ENCODE measurements at places on chromosomes 6 and 20.

DNA sequence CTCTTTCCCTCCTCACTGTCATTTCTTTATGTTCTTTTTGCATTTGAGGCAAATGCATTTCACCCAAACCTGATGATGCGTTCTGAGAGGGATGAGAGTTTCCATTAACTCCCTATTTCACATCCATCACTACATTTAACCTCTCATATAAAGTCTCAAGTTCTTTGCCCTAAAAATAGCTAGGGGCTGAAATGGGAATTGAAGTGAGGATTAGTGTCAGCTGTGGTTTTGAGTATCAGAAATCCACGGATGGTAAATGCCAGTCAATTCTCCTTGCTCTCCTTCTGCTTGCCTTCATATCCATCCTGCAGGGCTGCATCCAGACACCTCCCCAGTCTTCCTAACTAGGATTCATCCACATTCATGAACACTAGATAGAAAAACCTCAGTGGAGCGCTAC, 10.0 kb upstream of the DTNBP1 start:
- no peak for DNase-seq

DNA sequence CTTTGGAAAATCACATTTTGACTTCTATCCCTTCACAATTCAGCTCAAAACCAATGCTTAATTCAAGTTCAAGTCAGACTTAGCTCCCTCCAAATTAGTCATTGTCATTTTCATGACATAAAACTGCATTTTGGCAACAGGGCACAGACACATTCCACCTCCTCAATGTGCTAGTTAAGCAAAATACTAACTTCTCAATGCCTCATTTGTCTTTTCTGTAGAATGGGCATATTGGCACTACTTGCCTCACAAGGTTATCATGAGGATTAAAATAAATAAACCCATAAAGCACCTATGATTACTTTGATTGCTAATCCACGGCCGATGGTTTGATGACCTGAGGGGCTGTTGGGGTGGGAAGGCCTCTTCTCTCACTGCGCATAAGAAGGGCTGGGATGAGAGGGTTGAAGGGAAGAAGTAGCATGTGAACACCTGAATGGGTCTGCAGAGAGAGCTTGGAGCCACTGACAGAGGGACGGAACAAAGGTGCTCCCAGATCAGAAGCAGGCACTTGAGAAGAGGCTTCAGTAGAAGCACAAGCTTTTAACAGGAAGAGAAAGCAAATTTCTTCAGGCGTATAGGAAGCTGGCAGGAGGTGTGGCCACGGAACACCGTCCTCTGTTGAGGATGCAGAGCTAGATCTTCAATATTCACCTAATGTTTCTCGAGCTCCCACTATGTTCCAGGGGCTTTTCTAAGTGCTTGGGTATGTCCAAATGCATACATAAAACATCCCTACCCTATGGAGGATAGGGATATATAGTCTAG, 11.7 kb upstream of the TBC1D7 start:
- no peak for DNase-seq

GRCh38 chr6:97175806-97176205, 107.2 kb downstream of the MMS22L start:
- DNase-seq = no peak

DNA sequence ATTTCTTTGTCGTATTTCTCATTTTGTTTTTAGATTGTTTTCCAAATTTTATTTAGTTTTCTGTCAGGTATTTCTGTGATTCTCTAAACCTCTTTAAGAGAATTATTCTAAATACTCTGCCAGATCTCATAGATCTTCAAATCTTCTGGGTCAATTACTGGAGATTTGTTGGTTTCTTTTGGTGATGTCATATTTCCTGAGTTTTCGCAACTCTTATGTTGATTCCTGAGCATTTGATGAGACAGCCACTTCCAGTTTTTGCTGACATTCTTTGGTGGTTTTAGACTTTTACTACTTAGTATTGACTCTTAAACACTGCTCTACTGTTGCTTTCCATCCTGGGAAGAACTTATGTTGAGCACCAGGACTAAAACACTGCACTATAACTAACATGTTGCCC, 21.9 kb downstream of the ADGB start:
- no peak for DNase-seq

GRCh38 chr6:147861696-147862095, 353.2 kb downstream of the SAMD5 start:
- DNase-seq = no peak

- DNase-seq = no peak
These were observed 43.7 kb downstream of the GRM4 start for GRCh38 chr6:34102099-34102656.

DNA sequence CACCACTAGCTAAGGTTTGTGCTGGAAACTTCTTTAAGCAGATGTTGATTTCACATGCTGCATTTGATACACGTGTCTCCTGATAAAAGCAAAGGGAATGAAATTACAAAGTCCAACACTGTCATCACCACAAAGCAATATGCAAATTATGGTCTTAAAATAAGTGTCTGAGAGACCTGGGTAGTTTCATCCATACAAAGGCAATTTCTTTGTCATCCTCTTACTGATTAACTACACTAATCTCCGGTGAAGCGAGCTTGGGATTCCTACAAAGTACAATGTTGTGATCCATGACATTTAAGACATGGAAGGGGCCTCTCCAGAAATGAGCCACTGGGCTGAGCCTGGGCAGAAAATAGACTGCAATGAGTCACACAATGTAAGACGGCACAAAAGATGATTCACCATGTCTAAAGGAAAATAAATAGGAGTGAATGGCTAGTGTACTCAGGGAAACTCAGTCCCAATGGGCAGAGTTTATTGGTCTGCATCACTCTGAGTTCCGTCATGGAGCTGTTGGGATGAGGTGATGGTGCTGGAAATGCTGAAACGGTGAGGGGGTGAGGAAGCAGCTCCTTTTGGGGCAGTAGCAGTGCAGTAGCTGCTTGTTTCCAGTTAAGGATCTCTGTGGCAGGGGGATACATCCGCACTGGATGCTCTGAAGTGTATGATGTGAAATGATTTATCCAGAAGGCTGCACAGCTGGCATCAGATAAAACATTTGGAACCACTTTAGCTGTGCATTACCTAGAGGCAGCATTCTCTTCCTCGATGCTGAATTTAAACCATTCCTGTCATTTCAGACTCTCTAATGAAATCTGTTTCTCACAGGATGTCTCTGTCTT, 103.3 kb downstream of the IBTK start:
- no peak for DNase-seq

DNA sequence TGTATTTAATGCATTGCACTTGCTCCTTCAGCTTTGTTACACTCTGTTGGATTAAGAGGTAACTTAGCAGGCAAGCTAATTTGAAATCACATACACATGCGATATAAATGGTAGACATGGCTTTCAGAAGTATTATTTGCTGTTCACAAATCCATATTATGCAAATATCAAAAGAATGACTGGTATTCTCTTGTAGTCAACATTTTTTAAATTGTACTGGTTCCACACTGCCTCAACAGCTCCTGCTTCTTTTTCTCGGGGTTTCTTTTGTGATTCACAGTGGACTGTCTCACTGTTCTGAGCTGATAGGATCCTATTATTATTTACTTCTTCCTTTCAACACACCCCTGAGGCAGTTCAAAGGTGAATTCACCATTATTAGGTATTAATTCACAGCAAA, 927.4 kb downstream of the KIF16B start:
- no peak for DNase-seq

GRCh38 chr6:152379423-152379822, 257.7 kb downstream of the SYNE1 start:
- no peak for DNase-seq

GRCh38 chr6:130070792-130071191, 52.4 kb downstream of the L3MBTL3 start:
- no peak for DNase-seq

DNA sequence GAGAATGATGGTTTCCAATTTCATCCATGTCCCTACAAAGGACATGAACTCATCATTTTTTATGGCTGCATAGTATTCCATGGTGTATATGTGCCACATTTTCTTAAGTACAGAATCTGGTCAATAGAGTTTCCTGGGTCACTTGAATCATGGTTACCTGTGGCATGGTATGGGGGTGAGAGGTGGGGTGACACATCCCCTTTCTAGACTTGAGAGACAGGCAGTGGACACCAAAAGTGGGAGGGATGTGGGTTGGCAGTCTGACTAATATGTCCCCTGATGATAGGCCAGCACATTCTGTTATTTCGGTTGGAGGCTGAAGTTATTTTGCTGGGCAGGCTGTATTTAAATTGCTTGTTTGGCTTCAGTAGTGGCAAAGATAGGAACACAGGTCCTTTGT, 78.1 kb downstream of the UST start:
- no peak for DNase-seq

DNA sequence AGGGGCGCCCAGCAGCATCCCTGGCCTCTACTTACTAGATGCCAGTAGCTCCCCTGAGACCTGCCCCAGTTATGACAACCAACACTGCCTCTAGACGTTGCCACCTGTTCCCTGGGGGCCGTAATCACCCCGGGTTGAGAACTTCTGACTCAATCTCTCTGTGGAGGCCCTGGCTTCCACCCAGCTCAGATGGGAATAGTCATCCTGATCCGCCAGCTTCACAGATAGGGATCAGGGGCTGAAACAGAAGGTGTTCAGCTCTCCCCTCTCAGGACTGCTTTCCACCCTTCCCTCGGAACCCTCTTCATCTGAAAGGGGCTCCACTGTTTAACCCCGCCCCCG, 3.3 kb downstream of the CAPN11 start:
- no peak for DNase-seq

DNA sequence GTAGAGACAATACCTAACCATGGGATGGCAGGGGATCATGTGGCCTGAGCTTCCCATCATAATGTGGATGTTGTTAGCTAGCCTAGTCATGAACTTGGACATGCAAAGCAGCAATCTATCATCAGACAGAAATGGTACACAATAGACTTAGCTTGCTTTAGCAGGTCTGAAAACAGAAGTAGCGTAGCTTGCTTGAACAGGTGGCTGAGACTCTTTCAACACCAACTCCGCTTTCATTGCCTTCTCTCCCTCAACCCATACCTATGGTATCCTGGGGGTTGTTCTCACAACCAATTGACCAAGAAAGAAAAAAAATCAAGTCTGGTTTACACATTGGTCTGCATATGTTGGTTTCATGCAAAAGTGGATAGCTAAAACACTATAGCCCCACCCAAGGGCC, 23.0 kb downstream of the CD164 start:
- DNase-seq = no peak

GRCh38 chr20:6169251-6169650, 46.4 kb upstream of the FERMT1 start:
- peak; percentile 49 for DNase-seq

DNA sequence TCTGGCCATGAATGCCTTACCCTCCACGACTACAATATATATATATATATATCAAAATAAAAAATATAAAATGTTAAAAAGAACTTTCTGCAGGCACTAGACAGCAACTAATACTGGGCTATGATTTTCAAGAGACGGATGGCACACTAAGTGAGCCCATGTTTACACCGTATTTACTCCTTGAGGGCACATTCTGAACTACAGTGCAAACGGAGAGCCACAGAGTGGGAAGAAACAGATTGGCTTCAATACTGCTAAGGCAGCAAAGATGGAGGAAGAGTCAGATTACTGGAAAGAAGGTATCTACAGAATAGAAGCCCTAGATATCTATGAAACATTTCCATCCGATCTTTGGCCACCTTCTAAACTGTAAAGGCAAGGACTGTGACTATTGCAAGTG, 330.3 kb downstream of the HTR1B start:
- DNase-seq = no peak

GRCh38 chr6:157761926-157762325, 61.1 kb upstream of the SNX9 start:
- peak; percentile 40 for DNase-seq

DNA sequence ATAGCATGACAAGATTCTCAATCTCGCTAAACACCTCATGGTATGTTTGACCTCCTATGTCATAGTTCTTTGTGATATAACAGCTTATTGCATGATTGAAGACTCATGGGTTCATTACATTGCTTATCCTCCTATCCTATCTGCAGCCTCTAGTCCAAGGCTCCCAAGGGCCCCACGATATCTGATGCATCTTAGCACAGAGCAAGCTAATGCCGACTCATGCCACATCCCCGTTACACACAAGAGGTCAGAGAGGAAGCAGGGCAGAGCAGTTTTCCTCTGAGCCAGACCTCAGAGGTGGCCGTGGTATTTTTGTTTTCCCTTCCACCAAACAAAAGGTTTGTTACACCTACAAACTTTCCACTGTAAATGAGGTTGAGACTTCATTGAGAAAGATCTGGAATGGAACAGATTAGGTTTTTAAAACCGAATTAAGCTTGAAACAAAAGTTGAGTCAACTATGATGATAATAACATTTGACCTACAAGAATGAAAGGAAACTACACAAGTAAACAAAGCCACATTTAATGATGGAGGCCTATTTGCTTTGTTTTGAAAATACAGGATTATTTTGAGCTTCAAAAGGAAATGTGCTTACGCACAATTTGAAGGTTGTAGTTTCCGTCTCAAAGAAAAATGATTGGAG, 133.9 kb upstream of the MYLIP start:
- DNase-seq = no peak

DNA sequence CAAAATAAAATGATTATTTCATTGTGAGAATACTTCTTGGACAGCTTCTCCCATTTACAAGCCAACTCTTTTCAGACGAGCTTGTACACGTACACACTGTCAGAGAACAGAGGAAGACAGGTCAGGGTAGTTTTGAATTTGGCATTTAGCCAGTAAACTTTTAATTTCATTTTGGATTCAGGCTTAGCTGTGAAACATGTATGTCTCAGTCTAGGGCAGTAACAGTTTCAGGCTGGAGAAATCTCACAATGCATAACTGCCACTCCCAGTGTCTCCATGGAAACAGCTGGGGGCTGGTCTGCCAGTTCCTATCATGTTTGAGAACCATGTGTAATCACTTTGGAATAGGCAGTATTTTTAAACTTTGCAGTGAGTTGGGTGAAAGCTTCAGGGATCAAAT, 22.0 kb upstream of the QKI start:
- DNase-seq = peak; percentile 29

- DNase-seq = no peak
These were observed 7.2 kb downstream of the CST7 start for GRCh38 chr20:24956001-24956841.

DNA sequence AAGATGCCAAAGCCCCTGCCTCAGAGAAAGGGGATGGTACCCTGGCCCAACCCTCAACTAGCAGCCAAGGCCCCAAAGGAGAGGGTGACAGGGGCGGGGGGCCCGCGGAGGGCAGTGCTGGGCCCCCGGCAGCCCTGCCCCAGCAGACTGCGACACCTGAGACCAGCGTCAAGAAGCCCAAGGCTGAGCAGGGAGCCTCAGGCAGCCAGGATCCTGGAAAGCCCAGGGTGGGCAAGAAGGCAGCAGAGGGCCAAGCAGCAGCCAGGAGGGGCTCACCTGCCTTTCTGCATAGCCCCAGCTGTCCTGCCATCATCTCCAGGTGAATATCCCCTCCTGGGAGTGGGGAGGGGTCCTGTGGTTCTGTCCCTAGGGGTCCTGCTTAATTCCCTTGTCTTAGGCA, 1.1 kb downstream of the MYLK2 start:
- no peak for DNase-seq

Data from RPMI8226 (cell line).